NT2/D1 (cell line): ENCODE measurements at places on chromosomes 2 and 18.

- peak; percentile 43 for DNase-seq
Measured at GRCh38 chr18:51164761-51165281, 32.7 kb downstream of the MEX3C start.

- DNase-seq, result peak; percentile 22
Measured at GRCh38 chr2:189466656-189467055, 25.4 kb downstream of the WDR75 start.

- no peak for DNase-seq
Measured at GRCh38 chr18:67794521-67794920, 278.0 kb upstream of the DSEL start.

GRCh38 chr2:143807671-143808070, 678.5 kb downstream of the ARHGAP15 start:
- DNase-seq, result no peak

DNA sequence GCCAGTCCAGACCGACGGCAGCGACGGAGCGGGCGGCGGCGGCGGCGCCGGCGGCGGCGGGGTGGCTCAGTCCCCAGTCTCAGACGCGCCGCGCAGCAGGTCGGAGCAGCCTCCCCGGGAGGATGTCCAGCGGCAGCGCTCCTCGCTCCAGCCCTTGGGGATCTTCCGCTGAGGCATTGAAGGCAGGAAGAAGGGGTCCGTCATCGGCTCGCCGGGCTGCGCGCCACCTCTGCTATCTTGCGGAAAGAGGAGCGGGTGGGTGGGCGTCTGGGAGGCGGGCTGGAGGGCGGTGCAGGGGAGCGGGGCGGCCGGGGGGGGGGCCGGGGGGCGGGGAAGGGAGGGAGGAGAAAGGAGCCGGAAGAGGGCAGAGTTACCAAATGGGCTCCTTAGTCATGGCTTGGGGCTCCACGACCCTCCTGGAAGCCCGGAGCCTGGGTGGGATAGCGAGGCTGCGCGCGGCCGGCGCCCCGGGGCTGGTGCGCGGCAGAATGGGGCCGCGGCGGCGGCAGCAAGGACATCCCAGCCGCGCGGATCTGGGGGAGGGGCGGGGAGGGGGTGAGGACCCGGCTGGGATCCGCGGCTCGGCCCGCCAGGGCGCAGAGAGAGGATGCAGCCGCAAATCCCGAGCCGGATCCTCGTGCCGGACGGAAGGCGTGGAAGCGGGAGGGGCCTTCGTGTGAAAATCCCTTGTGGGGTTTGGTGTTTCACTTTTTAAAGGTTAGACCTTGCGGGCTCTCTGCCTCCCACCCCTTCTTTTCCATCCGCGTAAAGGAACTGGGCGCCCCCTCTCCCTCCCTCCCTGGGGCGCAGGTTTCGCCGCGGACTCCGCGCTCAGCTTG, at the start of gene NETO1:
TSS of gene NETO1 (minus strand) at position 242 of the 839 bp plus-strand sequence. CDS start 696 bp downstream, outside the sequence.
- no peak for DNase-seq

GRCh38 chr18:72762515-72763122, 105.2 kb downstream of the NETO1 start:
- DNase-seq, result peak; percentile 32

GRCh38 chr2:235501673-235502031, 7.8 kb downstream of the AGAP1 start:
- no peak for DNase-seq

GRCh38 chr18:48986851-48987761, 36.3 kb upstream of the SMAD7 start:
- DNase-seq, result no peak

DNA sequence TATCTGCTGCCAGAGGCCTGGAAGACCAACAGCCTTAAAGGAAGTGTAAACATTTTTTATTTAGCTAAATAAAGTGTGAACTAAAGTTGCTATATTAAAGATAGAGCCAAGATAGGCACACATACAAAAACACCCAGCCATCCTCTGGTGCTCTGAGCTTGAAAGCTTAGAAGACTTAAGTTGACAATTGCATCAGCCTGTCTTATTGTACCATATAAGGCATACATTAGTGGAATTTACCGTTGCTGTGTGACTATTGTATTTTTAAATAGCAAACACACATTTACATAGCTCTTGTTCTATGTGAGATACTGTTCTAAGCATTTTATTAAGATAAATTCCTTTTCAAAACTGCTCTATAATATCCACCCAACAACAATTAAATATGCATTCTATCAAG, 736.6 kb upstream of the ZEB2 start:
- no peak for DNase-seq

GRCh38 chr2:156901373-156902031, 356.0 kb upstream of the GALNT5 start:
- no peak for DNase-seq

DNA sequence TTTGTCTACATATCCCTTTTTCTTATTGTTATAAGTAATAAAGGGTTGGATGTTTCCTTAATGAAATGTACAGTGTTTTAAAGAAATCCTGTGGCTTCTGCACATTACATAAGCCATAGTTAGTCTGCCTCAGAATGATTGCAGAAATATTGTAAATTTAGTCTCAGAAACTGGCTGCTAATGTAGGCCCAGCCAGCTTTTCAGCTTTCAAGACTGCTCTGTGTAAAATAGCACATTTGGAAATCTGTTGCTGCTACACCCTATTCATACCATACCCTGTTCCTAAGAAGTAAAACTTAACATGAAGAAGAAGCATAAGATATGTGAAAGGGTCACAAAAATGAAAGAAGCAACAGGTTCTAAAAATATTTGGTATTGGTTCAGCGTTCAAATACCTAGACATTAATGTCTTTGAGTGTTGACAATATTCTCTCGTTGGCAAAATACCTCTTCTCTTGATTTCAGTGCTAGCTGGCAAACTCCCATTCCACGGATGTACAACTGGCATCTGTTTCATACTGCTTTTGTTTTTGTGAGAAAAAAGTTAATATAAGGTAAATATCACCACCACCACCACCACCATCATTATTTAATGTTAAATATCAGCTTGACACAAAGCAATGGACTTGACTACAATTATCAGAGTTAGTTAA, 19.2 kb upstream of the NCKAP1 start:
- no peak for DNase-seq

DNA sequence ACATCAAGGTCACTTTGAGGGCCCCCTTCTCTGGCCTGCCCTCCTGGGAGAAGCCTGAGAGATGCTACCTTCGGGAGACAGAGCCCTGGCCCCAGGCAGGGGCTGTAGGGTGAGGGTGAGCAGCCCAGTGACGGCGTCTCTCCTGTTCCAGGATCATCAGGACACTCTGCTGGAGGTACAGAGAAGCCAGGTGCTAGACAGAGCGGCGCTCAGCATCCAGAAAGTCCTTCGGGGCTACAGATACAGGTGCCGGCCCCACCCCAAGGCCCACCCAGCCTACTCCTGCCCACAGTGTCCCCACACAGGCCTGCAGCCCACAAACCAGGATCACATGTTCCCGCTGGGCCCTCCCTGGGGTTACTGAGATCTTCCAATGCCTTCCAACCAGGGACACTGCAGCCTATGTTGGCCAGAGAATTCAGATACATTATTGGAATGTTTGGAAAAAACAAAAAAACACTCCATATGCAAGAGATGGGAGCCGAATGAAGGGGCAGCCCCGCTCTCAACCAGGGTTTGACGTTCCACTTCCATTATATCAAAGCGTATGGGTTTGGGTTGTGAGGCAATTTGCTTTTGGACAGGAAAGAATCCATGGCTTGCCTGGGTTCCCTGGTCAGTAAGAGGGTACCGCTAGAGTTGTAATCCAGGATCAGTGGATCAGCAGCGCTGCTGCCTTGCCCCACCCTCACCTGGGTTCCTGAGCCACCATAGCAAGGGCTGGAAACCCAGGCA, 49.5 kb upstream of the GPR17 start:
- DNase-seq, result no peak

- DNase-seq, result no peak
Measured at GRCh38 chr2:61100801-61101200, 35.1 kb downstream of the SANBR start.

DNA sequence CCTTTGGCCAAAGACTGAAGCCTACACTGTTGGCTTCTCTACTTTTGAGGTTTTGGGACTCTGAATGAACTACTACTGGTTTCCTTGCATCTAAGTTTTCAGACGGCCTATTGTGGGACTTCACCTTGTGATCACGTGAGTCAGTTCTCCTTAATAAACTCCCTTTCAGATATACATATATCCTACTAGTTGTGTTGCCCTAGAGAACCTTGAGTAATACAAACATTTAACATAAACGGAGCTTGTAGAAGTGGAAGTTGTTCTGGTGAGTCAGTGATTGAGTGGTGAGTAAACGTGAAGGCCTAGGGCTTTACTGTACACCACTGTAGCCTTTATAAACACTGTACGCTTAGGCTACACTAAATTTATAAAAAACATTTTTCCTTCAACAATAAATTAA, 107.2 kb upstream of the CDH2 start:
- no peak for DNase-seq

GRCh38 chr2:44075541-44075940, 79.8 kb upstream of the LRPPRC start:
- no peak for DNase-seq

GRCh38 chr2:237405605-237406004, 8.4 kb downstream of the COL6A3 start:
- no peak for DNase-seq

DNA sequence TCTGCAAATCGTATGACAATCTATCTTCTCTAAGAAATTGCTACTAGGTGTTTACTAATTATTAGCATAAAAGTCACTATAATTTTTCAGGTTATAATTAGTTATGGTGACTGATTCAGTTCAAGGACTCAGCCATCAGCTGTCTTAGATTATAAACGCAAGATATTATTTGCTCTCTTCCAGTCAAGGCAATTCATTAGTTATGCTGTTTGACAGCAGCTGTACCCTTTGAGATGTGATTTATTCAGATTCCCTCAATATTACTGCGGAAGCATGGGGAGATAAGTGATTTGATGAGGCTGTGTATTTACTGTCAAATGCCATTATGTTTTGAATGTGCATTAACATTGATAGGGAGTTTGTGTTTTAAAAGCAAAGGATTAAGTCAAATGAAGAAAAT, 558.9 kb upstream of the FSIP2 start:
- no peak for DNase-seq

GRCh38 chr2:3759331-3759730, 56.0 kb downstream of the DCDC2C start:
- no peak for DNase-seq

- no peak for DNase-seq
Measured at GRCh38 chr2:72109904-72110303, 37.8 kb downstream of the CYP26B1 start.

GRCh38 chr2:240232961-240233884, 92.8 kb upstream of the OTOS start:
- peak; percentile 72 for DNase-seq

- no peak for DNase-seq
Measured at GRCh38 chr2:3972377-3972776, 269.0 kb downstream of the DCDC2C start.

DNA sequence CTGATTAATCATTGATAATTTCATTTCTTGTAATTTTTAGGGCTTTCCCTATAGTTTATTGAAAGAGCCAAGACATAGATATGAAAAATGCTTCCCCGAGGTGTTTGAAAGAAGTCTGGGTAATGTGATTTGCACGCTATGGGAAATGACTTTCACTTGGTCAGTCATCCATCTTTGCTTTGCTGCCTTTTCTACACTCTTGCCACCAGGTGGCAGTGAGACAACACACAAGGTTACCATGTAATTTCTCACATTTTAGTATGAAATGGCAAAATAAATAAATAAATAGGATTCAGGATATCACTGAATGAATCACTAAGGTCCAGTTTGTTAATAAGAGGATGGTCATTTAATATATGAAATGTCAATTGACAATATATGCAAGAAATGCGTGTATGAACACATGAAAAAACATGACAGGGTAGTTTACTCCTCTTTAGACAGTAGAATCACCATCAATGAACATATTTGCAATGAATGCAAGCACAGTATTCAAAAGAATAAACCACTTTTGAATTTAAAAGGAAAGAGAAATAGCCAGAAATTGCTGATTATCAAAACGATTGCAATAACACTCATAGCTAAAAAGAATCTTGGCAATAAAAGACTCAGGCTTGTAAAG, 52.2 kb upstream of the KCNH7 start:
- DNase-seq, result peak; percentile 28

- no peak for DNase-seq
Measured at GRCh38 chr2:239574434-239575156, 173.8 kb upstream of the HDAC4 start.

GRCh38 chr2:22930781-22931180, 454.2 kb upstream of the KLHL29 start:
- no peak for DNase-seq

- DNase-seq, result no peak
Measured at GRCh38 chr18:45761512-45762114, 37.6 kb downstream of the SLC14A1 start.

GRCh38 chr2:55743583-55743982, 49.9 kb upstream of the PNPT1 start:
- no peak for DNase-seq

DNA sequence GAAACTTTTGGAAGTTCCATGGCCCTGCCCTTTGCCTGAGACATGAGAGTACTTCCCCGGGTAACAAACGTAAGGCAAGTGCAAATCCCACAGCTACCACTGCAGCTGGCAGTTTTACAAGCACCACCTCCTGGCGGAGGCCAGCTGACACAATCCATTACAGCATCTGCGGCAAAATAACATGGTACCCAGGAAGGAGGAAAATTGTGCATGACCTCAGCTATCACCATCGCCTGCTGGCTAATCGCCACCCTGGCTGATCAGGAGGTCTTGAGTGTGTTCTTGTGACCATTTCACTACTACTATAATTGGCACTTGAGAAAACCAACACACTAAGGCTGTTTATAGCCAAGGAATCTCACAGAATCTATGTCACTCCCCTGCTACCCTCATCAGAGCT, 71.7 kb upstream of the SERPINE2 start:
- DNase-seq, result no peak

DNA sequence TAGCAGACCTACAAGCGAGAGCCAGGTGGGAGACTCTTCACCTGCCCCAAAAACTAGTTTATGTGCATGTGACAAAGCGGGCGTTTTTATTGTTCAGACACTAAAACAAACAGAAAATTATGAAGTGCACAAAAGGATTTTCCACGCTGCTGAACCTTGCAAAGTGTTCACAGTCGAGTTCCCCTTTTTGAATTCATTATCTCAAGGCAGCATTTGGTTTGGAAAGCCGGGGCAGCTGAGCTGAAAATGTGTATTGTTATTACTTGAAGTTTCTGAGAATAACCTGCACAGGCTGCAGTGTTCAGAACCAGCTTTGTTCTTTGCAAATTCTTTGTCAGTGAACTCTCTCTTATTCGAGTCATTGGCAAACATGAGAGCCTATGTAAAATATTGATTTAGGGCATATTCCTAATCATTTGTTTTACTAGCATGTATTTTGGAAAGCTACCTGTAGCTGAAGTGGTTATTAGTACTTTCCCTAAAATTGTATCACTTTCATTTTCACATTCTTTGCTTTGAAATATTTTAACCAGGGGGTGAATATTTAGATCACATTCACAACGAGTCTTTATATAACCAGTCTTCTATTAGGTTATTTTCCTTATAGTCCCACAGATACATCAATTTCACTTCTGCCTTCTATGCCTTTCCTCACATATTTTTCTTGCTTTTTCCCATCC, 59.5 kb downstream of the LRRTM1 start:
- no peak for DNase-seq

- no peak for DNase-seq
Measured at GRCh38 chr2:134205087-134205486, 48.8 kb upstream of the MGAT5 start.

GRCh38 chr2:201797175-201797840, 9.0 kb upstream of the CDK15 start:
- DNase-seq, result no peak
